ENCODE measurements at places on chromosomes 2 and 18. TPM values are rescaled to one million over a fixed set of nuclear protein-coding genes. Genes with fewer than 3 reads are reported as not detected.

GRCh38 chr2:129812654-129813053 lies 166.8 kb upstream of the RAB6C start:
- no peak overlapping the region for H3K4me3 ChIP-seq
- peak overlapping the region; percentile 63 for H3K27ac ChIP-seq
- no peaks in the 10 kb centered on the region for H3K27me3 ChIP-seq
- DNase-seq = no peak
- H3K36me3 ChIP-seq = no peaks in the 10 kb centered on the region
- no peaks in the 10 kb centered on the region for H3K4me1 ChIP-seq

DNA sequence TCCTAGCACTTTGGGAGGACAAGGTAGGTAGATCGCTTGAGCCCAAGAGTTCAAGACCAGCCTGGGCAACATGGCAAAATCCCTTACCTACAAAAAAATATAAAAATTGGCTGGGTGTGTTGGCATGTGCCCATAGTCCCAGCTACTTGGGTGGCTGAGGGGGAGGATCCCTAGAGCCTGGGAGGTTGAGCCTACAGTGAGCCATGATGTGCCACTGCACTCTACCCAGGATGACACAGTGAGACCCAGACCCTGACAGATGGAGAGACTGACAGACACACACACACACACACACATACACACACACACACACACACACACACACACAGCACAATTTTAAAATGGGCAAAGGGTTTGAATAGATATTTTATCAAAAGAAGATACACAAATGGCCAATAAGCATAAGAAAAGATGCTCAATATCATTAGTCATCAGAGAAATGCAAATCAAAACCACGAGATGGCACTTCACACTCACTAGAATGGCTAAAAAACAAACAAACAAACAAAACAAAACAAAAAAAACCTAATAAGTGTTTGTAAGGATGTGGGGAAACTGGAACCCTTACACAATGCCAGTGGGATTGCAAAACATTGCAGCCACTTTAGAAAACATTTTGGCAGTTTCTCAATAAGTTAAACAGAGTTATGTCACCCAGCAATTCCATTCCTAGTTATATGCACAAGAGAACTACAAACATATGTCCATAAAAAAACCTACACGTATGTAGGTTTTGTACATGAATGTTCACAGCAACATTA lies 42.3 kb downstream of the BAZ2B start:
- no peak overlapping the region for H3K27ac ChIP-seq
- no peak overlapping the region for H3K4me3 ChIP-seq
- no peaks in the 10 kb centered on the region for H3K4me1 ChIP-seq
- no peaks in the 10 kb centered on the region for H3K27me3 ChIP-seq
- no peaks in the 10 kb centered on the region for H3K36me3 ChIP-seq

The TAF1B gene
- 4.4 TPM for total RNA-seq

The MYCN gene
- 0.48 TPM for total RNA-seq

The SELENOI gene
- total RNA-seq = 37.4 TPM

The HOXD12 gene
- total RNA-seq = not detected

The CIDEA gene
- not detected for total RNA-seq
